ENCODE measurements at places on chromosomes 1 and 21.

- no peak for DNase-seq
Observed at GRCh38 chr1:77378723-77379535, 97.1 kb downstream of the AK5 start.

DNA sequence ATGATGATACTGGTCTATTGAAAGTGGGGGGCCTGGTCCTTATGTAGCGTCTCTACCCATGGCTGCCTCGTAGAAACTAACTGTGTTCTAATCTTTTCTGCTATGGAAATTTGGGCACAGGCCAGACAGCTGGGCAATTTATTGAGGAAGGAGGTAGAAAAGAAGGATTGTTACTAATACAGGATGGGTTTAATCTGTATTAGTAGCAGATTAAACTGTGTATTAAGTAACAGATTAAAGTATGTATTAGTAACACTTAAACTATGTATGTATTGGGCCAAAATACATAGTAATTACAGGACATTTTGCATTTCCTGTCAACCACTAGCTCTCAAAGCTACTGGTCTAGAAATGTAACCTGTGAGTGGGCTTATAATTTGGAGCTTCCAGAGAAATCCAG is 142.0 kb downstream of the MAST2 start:
- no peak for DNase-seq

- peak; percentile 21 for DNase-seq
Observed at GRCh38 chr1:223233410-223234169, 90.5 kb upstream of the TLR5 start.

GRCh38 chr1:77686796-77687518 is 4.5 kb upstream of the ZZZ3 start:
- no peak for DNase-seq

DNA sequence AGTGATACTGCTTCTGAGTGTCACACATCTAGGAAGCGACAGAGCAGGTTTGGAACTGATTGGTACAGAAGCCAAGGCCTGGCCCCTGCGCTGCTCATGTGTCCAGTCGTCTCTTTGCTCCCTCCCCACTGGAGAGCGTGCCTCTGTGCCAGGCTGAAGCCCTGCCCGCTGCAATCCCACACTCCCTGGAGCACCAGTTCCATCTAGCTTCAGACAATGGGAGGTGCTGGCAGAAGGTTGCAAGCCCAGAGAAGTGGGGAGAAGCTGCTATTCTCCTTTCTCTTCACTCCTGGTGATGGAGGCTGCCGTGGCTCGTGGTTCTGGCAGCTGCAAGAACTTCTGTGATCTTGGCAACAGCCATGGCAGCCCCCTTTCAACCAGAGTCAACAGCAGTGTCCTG is 250.9 kb downstream of the MATN1 start:
- DNase-seq: no peak

DNA sequence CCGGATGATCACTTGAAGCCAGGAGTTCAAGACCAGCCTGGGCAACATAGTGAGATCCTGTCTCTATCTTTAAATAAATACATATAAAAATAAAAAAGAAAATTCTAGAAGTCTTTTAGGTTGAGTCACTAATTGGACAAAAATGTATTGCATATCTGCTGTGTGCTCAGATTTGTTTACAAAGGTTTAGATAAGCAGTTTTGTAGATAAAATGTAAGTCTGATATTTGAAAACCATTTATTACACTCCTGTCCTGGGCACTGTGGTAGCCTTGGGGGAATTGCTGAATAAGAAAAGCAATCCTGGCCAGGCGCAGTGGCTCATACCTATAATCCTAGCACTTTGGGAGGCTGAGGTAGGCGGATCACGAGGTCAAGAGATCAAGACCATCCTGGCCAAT is 11.6 kb downstream of the GMEB1 start:
- no peak for DNase-seq

- no peak for DNase-seq
Observed at GRCh38 chr1:62720946-62721554, 32.9 kb upstream of the DOCK7 start.

DNA sequence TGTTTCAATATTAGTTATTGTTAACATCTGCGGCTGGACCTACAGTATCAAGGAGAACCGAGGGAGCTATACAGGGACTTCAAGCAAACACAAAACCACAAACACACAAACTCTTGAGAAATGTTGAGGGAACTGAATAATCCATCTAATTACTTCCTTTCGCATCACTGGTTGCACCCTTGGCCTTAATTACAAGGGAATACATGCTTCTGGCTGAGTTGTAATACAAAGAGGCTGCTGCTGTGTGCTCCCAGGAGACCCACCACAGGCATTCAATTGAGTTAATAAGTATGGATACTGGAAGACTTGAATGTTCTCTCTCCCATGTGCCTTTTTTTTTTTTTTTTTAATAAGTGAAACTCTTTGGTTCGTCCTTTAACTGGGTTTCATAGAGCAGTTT is 16.8 kb upstream of the SMYD2 start:
- no peak for DNase-seq

GRCh38 chr1:158179301-158180041 is 1.2 kb upstream of the CD1D start:
- no peak for DNase-seq

- DNase-seq: no peak
Observed at GRCh38 chr21:29654855-29655254, 284.9 kb downstream of the GRIK1 start.

GRCh38 chr1:30899577-30900389 is 8.8 kb downstream of the SDC3 start:
- no peak for DNase-seq

GRCh38 chr1:7069931-7070330 is 284.7 kb downstream of the CAMTA1 start:
- no peak for DNase-seq

DNA sequence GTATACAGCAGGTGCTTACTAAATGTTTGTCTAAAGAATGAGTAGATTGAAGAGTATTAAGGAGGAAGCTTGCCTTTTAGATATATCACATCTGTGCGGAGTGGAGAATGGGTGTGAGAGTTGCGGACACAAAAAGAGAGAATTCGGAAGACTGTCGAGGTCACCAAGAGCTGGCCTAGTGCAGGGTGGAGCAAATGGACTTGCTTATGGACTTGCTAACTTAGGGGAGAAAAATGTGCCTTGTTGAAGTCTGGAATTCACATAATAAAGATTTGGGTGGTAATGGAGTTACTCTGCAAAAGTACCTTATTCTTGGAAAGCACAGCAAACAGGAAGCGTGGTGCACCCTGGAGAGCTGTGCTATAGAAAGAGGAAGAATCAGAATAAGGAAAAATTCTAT is 361.7 kb downstream of the PRDM2 start:
- DNase-seq: no peak

DNA sequence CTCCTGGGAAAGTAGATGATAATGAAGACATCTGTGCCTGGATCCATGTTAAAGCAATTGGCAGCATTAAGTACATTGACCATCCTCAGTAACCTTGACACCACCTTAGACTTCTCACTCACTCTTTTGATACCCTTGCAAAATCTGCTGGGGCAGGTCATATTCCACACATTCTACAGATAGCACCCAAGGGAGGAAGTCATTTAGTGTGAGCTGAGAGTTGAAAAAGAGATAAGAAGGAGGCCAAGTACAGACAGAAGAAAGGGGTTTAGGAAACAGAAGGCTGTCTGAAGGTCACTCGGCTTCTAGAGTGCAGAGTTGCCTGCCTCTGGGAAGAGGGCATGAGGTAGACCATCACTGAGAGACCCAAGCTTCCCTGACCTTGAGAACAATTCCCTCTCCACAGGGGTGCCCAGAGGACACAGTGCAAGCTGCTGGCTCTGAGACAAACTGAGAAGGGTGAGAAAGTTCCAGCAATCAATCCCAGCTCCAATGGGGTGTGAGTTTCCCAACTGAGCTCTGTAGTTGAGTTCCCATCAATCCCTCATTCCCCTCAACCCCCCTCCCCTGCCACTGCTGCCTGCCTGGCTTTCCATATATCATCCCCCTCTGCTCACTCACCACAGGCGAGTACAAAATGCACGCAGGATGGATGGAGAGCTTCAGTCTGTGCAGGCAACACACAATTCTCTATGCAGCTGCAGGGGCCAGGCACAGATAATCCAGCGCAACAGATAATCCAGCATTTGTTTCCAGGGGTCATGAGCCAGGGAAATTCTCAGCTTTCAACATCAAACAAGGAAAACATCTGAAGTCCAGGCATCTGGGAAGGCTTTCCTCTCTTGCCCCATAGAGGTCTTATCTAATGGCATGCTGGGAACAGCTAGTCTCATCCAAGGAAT is 7.4 kb upstream of the MOB3C start:
- DNase-seq: no peak

DNA sequence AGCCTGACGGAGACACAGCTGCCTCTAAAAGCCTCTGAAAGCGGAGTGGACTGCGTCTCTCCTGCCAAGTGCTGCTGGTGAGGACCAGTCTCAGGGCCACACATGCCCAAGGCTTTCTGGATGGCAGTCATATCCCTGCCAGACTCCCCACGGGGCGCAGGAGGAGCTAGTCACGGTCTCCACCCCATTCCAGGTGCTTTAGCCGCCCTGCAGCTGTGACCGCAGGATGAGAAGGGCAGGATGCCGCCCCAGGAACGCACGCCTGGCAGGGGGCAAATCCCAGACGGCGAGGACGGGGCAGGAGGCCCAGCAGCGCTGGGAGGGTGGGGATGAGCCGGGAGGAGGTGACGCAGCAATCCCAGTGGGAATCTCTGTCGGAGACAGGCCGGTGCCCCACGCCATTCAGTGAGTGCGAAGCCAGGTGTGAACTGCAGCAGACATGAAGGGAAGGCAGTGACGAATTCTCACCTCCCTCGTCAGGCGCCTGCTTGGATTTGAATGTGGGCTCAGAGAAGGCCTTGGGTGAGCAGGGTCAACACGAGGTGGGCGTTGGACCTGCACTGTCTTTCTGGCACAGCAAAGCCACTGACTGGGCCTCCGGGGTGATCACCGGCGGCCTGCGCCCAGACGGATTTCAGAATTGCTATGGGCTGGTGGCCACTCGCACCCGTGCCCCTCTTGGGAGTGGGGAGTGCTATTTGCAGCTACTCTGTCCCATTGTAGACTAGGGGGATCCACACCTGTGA is 38.5 kb upstream of the SLC19A1 start:
- DNase-seq: no peak

DNA sequence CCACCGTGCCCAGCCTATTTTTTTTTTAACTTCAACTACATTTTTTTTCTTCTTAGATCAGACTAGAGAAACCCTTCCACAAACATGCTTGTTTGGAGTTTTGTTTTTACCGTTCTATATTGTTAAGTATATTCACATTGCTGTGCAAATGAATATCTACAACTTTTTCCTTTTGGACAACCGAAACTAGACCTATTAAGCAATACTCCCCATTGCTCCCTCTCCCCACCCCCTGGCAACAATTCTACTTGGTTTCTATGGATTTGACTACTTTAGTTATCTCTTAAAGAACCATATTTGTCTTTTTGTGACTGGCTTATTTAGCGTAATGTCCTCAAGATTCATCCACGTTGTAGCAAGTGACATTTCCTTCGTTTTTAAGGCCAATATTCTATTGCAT is 19.1 kb downstream of the ETNK2 start:
- DNase-seq: no peak

DNA sequence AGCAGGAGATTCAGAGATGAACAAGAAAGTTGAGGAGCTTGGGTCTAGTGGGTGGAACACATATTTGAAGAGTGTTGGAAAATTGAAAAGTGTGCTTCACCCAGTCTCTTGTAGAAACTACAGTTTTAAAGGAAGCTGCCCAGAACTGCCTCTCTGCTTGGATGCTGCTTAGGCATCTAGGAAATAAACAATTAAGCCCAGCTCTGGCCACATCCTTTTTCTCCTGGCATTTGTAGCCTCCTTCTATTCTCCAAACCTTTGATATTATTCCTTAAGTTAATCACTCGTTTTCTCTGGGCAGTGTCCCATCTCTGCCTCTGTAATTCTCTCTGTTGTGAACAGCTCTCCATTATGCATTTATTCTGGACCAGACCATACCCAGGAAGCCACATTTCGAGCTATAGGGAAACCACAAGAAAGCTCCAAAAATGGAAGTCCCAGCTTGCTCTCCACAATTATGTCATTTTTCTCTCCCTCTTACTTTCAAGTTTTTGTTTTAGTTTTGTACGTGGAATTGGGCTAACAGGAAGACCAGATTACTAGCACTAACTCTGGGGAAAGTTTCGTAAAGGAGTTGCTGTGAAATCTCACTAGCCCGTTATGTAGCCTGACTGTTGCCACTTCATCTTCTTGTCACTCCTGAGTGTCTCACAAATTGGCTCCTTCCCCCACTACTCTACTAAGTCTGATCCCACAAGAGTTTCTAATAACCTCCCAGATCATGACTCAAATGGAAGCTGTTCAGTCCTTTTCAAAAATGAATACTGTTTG is 102.2 kb downstream of the NTMT2 start:
- no peak for DNase-seq

GRCh38 chr1:5990913-5991312 is 1.3 kb downstream of the NPHP4 start:
- no peak for DNase-seq

- DNase-seq: no peak
Observed at GRCh38 chr1:5901841-5902240, 90.4 kb downstream of the NPHP4 start.

DNA sequence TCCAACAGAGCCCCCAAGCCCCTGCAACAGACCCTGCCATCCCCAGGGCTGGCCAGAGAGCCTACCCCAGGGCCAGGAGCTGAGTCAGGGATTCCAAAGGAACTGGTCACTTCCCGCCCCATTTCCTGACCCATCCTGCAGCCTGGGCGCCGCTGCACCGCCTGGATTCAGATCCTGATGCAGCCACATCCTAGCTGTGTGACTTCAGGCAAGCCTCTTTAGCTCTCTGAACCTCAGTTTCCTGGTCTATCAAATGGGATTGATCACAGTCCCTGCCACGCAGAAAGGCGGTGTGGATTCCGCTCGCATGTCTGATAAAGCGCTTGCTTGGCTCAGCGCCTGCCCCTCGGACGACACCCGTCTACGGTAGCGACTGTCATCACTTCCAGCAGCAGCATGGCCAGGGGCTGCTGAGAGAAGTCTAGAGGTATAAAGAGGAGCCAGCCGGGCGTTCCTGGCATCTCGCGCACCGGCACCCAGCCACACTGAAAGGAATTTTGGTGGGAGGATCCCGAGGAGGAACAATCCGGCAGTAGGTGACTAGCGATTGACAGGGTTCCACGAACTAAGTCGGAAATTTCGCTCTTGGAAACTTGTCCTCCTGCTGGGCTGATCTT is 10.1 kb downstream of the EPHA2 start:
- DNase-seq: peak; percentile 70

DNA sequence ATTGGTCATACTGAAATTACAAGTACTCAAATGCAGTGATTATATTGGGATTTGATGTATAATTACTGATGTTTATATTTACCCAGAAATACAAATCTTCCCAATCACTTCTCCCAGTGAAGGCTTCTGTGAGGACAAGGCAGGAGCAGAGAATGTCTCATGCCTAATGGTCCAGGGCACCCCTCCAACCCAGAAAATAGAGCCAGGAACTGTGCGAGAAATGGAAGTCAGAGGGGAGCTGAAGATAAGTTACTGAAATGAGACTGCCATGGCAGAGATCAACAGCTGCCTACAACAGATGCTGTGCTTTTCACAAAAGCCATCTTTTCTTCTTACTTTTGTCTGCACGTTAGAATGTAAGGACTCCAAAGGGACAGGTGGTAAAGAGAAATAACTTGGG is 171.2 kb downstream of the TTLL7 start:
- no peak for DNase-seq
